ENCODE measurements at places on chromosomes 3 and 15. TPM values are rescaled to one million over a fixed set of nuclear protein-coding genes. Genes with fewer than 3 reads are reported as not detected.

GRCh38 chr15:84748274-84749110, at the start of gene ZNF592:
TSS of gene ZNF592 (plus strand) at chr15:84748592. CDS start at chr15:84782676, 34,084 bp downstream.
- peak within 1 kb of the TSS; percentile 92 for H3K4me3 ChIP-seq
- DNase-seq = peak; percentile 65
- H3K36me3 ChIP-seq = no peaks in the 10 kb centered on the region

DNA sequence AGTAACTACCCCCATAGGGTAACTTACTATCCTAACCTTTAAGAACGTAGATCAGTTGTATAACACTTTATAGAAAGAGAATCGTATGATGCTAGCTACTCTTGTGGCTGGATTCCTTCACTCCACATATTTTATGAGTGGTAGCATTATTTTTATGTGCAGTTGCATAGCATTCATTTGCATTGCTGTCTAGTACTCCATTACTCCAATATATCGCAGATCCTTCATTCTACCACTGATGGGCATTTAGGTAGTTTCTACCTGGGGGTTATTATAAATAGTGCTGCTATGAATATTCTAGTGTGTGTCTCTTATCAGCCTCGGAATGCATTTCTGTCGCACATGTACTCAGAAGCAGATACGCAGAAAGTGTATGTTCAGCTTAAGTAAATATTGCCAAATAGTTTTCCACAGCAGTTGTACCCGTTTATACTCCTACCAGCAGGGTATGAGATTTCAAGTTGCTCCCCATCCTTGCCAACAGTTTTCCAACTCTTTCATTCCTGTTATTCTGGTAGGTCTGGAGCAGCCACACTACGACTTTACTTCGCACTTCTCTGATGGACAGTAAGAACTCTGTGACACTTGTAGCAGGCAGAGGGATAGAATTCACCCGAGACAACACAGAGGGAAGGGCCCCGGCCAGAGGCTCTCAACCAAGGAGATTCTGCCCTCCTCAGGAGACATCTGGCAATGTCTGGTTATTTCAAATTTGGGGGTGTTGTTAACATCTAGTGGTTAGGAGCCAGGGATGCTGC, 9.8 kb upstream of the VGLL4 start:
- no peaks in the 10 kb centered on the region for H3K27me3 ChIP-seq
- H3K36me3 ChIP-seq = no peaks in the 10 kb centered on the region
- peaks cover 48% of the 10 kb centered on the region for H3K4me1 ChIP-seq

DNA sequence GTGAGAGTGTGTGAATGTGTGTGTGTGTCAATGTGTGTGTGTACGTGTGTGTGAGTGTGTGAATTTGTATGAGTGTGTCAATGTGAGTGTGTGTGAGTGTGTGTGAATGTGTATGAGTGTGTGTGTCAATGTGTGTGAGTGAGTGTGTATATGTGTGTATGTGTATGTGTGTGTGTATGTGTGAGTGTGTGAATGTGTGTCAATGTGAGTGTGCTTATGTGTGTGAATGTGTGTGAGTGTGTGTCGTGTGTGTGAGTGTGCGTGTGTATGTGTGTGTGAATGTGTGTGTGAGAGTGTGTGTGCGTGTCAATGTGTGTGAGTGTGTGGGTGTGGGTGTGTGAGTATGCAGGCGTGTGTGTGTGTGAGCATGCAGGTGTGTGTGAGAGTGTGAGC, 93.5 kb upstream of the ALDH1A3 start:
- no peaks in the 10 kb centered on the region for H3K36me3 ChIP-seq
- no peaks in the 10 kb centered on the region for H3K27me3 ChIP-seq
- no peak for DNase-seq
- no peak overlapping the region for H3K4me3 ChIP-seq
- H3K27ac ChIP-seq = no peak overlapping the region
- H3K4me1 ChIP-seq = peaks cover 9% of the 10 kb centered on the region

- H3K27ac ChIP-seq = no peak overlapping the region
- DNase-seq = no peak
- H3K36me3 ChIP-seq = no peaks in the 10 kb centered on the region
- no peaks in the 10 kb centered on the region for H3K27me3 ChIP-seq
- H3K4me1 ChIP-seq = no peaks in the 10 kb centered on the region
- no peak overlapping the region for H3K4me3 ChIP-seq
These were observed 977.6 kb downstream of the IGSF11 start for GRCh38 chr3:118057086-118057485.

GRCh38 chr15:84684092-84684491, 26.1 kb upstream of the NMB start:
- H3K4me1 ChIP-seq = no peaks in the 10 kb centered on the region
- H3K27me3 ChIP-seq = no peaks in the 10 kb centered on the region
- H3K27ac ChIP-seq = peak overlapping the region; percentile 83
- H3K4me3 ChIP-seq = no peak overlapping the region
- H3K36me3 ChIP-seq = peaks cover 60% of the 10 kb centered on the region

DNA sequence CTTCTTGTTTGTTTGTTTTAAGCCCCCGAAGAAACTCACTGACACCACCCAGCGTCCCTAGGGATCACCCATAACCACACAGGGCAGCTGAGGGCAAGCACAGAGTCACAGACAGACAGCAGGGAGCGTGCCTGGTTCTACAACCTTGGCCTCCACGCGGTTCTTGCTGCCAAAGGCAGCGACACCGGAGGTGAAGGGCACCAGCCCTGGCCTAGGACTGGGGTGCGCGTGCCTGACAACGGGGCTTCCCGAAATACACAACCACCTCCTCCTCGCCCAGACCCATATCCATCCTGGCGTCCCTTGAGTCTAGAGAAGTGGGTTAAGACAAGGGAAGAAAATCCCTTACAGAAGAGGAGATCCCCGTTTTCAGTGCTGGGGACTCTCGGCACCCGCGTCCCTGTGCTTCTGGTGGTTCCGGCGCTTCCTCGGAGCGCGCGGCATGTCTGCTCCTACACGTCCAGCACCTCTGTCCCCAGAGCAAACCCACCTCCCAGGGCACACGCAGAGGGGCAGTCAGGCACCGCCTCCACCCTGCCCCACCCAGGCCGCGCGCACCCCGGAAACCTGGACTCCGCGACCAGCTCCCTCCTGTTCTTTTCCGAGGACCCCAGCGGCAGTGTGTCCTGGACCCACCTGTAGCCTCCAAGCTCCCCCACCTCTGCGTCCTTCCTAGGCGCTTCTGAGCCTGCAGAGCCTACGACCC, 911 bp downstream of the RFTN1 start:
- no peaks in the 10 kb centered on the region for H3K36me3 ChIP-seq
- no peak for DNase-seq
- H3K4me1 ChIP-seq = peaks cover 41% of the 10 kb centered on the region
- peaks cover 61% of the 10 kb centered on the region for H3K27me3 ChIP-seq
- H3K4me3 ChIP-seq = peak overlapping the region; percentile 87
- H3K27ac ChIP-seq = no peak overlapping the region

DNA sequence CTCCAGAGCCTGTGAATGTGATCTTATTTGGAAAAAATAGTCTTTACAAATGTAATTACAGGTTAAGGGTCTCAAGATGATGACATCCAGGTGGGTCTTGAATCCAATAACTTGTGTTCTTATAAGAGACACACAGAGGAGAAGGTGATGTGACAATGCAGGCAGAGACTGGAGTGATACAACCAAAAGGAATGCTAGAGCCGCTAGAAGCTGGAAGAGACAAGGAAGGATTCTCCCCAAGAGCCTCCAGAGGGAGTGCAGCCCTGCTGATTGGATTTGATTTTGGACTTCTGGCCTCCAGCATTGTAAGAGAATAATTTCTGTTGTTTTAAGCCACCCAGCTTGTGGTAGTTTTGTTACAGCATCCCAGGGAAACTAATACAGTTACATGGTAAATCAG, 9.7 kb downstream of the MYH15 start:
- DNase-seq = no peak
- no peaks in the 10 kb centered on the region for H3K4me1 ChIP-seq
- no peak overlapping the region for H3K27ac ChIP-seq
- H3K4me3 ChIP-seq = no peak overlapping the region
- H3K36me3 ChIP-seq = no peaks in the 10 kb centered on the region

DNA sequence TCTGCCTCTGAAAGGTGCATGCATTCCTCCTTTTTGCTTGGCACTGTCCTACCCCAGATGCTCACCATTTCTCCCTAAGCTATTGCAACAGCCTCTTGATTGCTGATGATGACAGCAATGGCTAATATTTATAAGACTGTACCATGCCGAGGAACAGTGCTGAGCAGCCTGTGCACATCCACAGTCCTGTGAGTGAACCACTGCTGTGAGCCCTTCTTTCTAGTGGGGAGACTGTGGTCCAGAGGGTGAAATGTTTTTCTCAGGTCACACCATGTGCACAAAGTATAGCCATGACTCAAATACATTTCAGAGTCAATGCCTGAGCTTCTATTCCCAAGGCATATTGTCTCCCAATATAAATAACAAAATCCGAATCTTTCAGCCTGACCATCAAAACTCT, 231.2 kb upstream of the LRTM1 start:
- no peaks in the 10 kb centered on the region for H3K36me3 ChIP-seq
- H3K27ac ChIP-seq = no peak overlapping the region
- no peak for DNase-seq
- H3K4me1 ChIP-seq = peaks cover 6% of the 10 kb centered on the region

FOXL2NB gene
- 5.1 TPM for total RNA-seq

TM4SF18 gene
- 2.2 TPM for total RNA-seq
